ENCODE measurements at places on chromosomes 3 and 15.

GRCh38 chr15:40436116-40436891, 4.4 kb upstream of the BAHD1 start:
- no peak for DNase-seq

GRCh38 chr3:27568393-27568792, 84.2 kb upstream of the SLC4A7 start:
- no peak for DNase-seq

DNA sequence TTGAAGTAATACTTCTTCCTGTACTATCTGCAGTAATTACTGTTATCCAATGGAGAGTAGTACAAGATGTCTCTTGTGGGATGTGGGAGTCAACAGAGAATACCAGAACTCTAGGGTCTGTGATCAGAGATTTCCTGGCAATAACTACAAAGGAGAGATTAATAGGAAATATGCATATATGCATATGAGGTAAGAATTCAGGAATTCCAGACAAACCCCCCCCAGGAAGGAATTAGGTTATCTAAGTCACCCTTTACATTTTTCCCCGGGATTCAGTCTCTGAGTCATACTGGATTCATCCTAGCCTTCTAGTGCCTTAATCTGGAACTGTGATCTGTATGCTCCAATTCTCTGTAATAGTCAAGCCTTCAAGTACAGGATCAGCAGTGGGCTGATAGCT, 49.4 kb downstream of the GTF2E1 start:
- DNase-seq, result no peak

DNA sequence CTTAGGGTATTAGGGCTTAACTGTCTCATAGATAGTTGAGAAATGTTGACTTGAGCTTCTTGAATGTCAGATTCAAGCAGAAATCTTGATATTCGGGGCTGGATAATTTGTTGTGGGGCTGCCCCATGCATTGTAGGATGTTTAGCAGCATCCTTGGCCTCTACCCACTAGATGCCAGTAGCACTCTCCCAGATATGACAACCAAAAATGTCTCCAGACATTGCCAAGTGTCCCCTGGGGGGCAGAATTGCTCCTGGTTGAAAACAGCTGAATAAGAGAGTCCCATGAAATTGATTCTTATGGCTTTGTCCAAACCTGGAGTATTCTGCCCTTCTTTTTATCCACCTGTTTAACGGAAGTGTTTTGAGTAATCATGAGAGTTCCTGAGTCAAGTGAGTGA, 15.9 kb upstream of the LCMT2 start:
- DNase-seq, result no peak

- no peak for DNase-seq
These were observed 789 bp upstream of the SEC61A1 start for GRCh38 chr3:128051459-128051836.

- no peak for DNase-seq
These were observed 149.0 kb upstream of the DPH6 start for GRCh38 chr15:35695003-35695402.

DNA sequence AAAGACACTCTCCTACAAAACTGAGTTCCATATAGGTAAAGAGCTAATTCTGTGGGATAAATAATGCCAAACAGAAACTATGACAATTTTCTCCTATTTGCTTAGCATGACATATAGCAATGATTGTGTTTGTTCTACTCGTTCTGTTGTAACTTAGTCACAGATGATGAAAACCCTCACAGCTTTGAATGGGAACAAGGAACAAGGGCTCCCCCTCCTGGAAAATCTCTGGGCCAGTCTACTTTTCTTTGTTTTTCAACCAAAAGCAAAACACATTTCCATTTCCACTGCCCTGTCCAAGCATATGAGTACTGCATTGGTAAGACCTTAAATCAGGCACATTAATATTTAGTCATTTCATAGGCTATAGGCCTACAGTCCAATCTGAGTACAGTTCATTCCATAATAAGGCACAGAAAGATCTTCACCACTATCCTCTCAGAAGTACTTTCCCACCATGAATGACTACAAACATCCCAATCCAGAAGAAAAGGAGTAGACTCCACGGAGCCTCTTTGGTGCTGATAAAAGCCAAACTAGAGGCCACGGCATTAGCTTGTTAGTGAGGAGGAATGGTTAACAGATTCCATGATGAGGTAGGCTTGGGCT, 67.1 kb downstream of the ATP8B4 start:
- DNase-seq, result peak; percentile 56

DNA sequence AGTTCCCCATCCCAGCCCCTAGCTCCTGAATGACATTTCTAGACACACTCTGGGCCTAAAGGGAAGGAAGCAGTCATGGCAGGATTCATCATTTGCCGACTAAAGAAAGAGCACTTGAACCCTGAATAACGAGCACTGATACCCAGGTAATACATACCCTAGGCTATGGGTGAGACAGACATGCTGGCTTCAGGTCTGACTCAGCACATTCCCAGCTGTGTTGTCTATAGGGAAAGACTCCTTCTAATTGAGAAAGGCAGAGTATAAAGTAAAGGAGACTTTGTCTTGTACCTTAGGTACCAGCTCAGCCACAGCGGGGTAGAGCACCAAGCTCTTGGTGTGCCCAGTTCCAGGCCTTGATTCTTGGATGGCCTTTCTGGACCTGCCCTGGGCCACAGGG, 870.5 kb downstream of the PDCD6IP start:
- DNase-seq, result no peak

GRCh38 chr3:149031096-149031495, 39.8 kb downstream of the GYG1 start:
- no peak for DNase-seq

DNA sequence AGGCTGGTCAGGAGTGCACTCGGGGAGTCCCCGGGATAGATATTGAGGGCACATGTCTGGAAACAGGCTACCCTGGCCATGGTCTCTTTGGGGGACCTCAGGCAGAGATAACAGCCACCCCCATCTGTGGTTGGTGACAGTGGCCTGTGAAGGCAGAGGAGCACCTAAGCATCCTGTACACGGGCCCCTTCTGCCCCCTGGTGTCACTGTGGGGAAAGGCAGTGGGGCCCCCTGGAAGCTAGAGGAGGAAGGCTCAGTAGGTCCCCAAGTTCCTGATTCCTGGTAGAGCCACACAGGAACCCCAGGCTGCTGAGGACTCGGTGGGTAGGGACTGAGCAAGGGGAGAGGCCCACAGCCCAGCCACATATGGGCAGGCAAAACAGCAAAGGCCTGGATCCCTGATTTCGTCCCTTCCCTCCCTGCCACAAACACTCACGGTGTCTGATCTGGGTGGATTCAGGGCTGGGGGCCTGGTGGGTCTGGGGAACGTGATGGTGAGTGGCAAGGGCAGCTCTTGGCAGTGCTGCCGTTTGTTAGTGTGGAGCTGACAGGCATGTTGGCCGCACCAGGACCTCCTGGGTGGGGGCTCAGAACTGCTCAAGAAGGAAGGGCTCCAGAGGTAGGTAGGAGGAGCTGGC, 14.1 kb upstream of the CXCR6 start:
- no peak for DNase-seq

GRCh38 chr3:58800032-58800431, 133.5 kb upstream of the FAM3D start:
- DNase-seq, result no peak

DNA sequence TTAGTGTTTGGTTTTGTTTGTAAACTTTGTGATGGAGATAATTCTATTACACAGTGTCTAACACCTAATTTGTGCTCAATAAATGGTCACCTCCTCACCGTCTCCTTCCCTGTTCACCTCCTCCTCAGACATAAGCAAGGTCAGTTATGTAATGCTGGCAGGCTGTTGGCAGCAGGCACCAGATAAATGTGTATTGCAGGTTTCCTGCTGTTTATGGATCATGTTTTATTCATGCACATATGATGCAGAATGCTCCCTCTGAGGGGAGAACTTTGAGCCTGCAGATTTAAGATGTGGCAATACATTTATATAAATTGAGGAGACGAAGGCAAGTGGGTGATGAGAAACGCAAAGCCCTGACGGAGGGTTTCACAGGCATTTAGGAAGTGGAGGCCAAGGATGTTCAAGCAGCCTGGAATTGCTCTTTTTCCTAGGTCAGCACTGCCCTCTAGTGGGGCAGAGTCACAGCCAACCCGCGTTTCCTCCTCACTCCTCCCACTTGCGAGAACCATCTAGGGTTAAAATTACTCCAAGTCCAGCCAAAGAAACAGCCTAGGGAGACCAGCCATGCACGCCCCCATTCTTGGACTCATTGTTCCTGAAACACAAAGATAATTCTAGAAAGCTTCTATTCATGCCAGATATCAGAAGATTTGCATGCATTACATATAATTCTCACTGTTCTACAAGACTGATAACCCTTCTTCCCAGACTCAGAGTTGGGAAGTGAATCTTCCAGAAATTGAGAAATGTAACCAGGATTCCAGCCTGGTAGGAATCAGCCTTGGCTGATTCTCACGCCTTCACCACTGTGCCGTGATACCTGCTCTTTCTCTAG, 228.7 kb downstream of the SLCO3A1 start:
- DNase-seq, result no peak

GRCh38 chr15:63344731-63345390, 36.8 kb downstream of the CA12 start:
- no peak for DNase-seq
